ENCODE measurements at places on chromosomes 6 and 20.
A peak's percentile ranks its signal among the peaks of the same experiment; 100 is the strongest.

- peaks cover 9% of the 10 kb centered on the region for H3K4me1 ChIP-seq
- peaks cover 6% of the 10 kb centered on the region for H3K36me3 ChIP-seq
- peaks cover 8% of the 10 kb centered on the region for H3K27me3 ChIP-seq
- H3K27ac ChIP-seq, result no peak overlapping the region
- H3K4me3 ChIP-seq, result peak overlapping the region; percentile 80
These were observed 33.9 kb upstream of the PRSS16 start for GRCh38 chr6:27213544-27214125.

GRCh38 chr6:6758915-6759654, 170.6 kb downstream of the LY86 start:
- no peak overlapping the region for H3K27ac ChIP-seq
- no peak overlapping the region for H3K4me3 ChIP-seq
- no peak for DNase-seq
- H3K27me3 ChIP-seq, result peaks cover 5% of the 10 kb centered on the region
- no peaks in the 10 kb centered on the region for H3K4me1 ChIP-seq
- no peaks in the 10 kb centered on the region for H3K36me3 ChIP-seq

DNA sequence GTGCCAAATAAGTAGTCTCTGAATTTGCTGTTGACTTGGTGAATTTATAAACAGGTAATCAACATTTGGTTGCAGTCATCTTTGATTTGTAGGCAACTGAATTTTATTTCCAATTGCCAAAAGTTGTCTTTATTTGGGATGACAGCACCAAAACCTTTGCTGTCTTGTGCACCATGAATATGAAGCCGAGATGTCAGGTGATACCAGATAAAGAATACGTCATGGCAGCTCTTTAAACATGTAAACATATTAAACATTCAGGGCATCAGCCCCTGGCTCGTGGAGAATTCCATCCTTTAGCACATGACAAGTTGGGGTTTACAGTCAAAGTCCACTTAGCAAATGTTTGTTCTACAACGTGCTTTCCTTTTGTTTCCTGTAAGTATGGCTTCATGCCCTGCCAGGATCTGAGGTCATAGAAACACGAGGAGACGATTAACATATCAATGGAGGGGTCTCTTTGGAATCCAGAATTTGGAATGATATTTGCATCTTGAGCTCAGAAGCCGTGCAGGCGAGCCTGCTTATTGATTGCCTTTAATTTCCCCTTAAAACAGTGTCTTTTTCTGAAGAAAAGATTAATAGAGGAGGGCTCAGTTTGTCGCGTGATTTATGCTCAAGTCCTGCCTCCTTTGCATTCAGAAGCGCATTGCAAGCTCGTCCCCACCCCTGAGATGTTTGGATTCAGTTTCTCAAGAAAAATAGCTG, 170.2 kb upstream of the ZNF217 start:
- no peaks in the 10 kb centered on the region for H3K27me3 ChIP-seq
- H3K4me1 ChIP-seq, result peaks cover 9% of the 10 kb centered on the region
- no peaks in the 10 kb centered on the region for H3K36me3 ChIP-seq
- H3K27ac ChIP-seq, result peak overlapping the region; percentile 34
- DNase-seq, result no peak

GRCh38 chr6:23633996-23634395, 492.0 kb upstream of the NRSN1 start:
- no peaks in the 10 kb centered on the region for H3K36me3 ChIP-seq
- no peaks in the 10 kb centered on the region for H3K4me1 ChIP-seq
- no peak overlapping the region for H3K27ac ChIP-seq

GRCh38 chr6:11197175-11197536, 35.3 kb downstream of the NEDD9 start:
- H3K27me3 ChIP-seq, result no peaks in the 10 kb centered on the region
- H3K36me3 ChIP-seq, result peaks cover 45% of the 10 kb centered on the region
- H3K27ac ChIP-seq, result peak overlapping the region; percentile 73
- H3K4me3 ChIP-seq, result peak overlapping the region; percentile 33

- H3K4me1 ChIP-seq, result peaks cover 14% of the 10 kb centered on the region
- no peak overlapping the region for H3K27ac ChIP-seq
- H3K36me3 ChIP-seq, result no peaks in the 10 kb centered on the region
- peak overlapping the region; percentile 10 for H3K4me3 ChIP-seq
- no peak for DNase-seq
These were observed 37.3 kb upstream of the SAYSD1 start for GRCh38 chr6:39152262-39152661.

DNA sequence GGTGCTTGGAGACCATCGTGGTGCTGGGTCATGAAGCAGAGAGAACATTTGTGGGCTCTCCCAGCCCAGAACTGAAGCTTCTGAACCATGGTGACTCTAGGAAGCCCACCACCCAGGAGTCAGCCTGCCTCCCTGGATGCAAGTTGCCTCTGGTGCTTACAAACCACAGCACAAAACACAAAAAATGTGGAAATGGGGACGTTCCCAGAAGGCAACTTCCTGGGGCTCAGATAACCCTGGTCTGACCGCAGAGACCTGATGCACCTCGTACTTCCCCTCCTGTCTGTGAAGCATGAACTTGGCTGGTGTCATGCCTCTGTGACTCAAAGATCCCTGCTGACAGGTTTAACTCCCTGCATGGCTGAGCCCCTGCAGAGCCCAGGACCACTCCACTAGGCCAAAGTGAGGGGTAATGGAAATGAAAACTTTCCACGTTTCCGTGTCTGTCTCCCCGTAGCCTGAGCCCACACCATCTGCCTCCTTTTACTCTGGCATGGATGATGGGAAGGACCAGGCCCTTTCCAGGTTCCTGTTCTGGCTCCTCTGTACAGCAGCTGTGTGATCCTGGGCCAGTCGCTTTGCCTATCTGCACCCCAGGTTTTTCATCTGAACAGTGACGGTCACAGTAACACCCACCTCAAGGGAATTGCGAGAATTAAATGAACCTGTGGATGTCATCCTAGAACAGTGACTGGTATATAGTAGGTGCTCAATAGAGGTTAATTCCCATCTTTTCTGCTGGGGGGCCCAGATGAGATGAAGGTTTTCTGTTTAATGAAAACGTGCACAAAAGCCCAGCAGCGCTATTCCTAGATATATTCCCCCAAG, 57.7 kb downstream of the PPP1R16B start:
- H3K27me3 ChIP-seq, result no peaks in the 10 kb centered on the region
- H3K27ac ChIP-seq, result peak overlapping the region; percentile 84
- H3K36me3 ChIP-seq, result no peaks in the 10 kb centered on the region
- H3K4me3 ChIP-seq, result peak overlapping the region; percentile 66

GRCh38 chr6:19866985-19867627, 29.9 kb downstream of the ID4 start:
- no peak overlapping the region for H3K27ac ChIP-seq
- no peak overlapping the region for H3K4me3 ChIP-seq
- no peaks in the 10 kb centered on the region for H3K36me3 ChIP-seq
- peaks cover 19% of the 10 kb centered on the region for H3K27me3 ChIP-seq

Data from natural killer cell treated with Interleukin-12 subunit alpha and Interleukin-12 subunit beta and Interleukin-15 and Interleukin-18, amount 100 ng/mL, for 72 hours (primary cell).